Caco-2 (cell line): ENCODE measurements at places on chromosomes 12 and 14.

- no peak for DNase-seq
These were observed 311.0 kb downstream of the ALG10 start for GRCh38 chr12:34333337-34333736.

DNA sequence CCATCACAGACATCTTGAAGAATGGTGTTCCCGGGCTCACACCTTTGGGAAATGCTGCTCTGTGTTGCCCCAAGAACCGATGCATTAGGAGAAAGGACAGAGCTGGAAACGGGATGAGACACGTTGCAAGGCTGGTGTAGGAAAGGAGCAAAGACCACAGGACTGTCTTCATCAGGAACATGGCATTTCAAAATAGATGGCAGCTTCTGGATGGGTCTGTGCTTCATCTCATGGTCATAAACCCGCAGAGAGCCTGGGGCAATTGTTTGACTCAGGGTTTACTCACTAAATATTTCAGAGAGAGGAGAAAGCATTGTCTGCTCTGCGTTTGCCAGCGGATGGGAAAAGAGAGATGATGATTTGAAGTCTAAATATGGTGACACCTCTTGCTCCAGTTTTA lies 76.3 kb downstream of the CACNA1C start:
- no peak for DNase-seq

DNA sequence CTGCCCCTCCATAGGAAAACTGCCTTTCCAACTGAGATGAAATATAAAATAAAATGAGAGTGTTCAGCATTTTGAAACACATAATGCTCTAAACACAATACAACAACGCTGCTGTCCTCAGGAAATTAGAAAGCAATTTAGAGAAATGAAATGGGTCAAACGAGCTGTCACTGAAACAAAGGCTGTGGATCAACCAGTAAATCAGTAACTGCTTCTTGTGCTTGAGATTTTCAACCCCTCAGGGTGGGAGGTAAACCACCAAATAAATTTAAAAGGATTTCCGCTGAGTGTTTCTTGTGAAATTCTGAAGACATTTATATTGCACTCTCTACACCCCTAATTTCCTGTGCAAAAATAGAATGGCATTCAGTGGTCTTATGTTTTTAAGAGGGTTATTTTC lies 657.1 kb upstream of the SEL1L start:
- DNase-seq = no peak

GRCh38 chr14:24426150-24426911 lies 3.1 kb downstream of the CBLN3 start:
- DNase-seq = no peak

DNA sequence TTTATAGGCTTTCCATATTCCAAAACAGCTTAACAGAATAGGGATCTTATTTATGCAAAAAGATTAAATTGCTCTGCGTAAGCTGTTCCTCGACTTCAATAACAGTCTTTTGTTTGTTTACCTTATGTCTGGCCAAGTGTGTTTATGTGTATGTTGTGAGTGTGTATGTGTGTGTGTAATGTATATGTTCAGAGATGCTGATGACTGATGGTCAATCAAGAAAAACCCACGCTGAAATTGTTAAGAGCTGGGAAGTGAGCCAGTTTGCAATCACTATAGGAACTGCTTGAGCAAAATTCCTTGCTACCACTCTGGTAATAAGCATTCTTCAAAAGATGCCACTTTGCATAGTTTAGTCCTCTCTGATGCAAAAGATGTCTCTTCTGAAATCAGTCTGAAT lies 59.6 kb downstream of the PRKD1 start:
- no peak for DNase-seq
